ENCODE measurements at places on chromosomes 7 and 10.
A peak's percentile ranks its signal among the peaks of the same experiment; 100 is the strongest.

- DNase-seq = peak; percentile 83
Measured at GRCh38 chr7:25069900-25070443, 55.1 kb downstream of the CYCS start.

GRCh38 chr10:89003344-89003743, 12.7 kb downstream of the FAS start:
- no peak for DNase-seq

DNA sequence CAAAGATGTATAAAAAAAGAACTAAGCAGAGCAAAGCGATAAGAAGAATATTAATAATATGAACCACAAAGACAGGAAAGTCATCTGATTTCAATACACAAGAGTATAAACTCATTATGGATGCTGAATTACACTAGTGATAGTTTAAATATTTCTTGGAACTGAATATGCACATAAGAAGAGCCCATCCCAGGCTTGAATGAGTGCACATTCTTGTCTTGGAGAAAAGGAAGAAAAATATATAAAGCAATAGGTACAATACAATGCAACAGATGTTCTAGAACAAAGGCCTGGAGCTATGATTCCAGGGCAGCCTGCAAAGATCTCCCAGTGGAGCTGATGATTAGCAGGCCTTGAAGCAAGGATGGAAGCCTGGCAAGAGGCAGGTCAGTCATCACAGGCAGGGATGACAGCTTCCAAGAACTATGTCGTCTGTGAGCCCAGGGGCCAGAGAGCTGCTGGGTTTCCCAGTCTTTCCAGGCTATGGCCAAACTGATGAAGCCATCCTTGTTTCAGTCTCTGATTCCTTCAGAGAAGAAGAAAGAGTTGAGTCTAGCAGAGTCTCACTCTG, 277.6 kb downstream of the KCNMA1 start:
- no peak for DNase-seq

GRCh38 chr10:24645784-24646183, 77.9 kb downstream of the ARHGAP21 start:
- no peak for DNase-seq

DNA sequence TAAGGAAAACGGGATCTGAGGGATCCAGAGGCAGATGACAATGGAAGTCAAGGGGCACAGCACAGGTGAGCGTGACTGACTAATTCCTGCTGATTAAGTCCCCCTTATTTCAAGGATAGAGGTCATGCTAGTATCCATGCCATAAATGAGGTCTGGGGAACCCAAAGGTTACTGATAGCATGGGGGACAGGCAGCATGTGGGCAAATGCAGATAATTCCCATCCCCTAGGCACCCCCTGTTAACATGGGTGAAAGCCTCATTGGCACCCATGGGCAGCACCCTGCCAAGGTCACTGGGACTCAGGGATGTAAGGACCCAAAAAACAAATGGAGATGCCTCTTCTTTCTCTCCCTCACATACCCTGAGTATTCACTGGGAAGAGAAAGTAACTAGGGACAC, 139.7 kb downstream of the WDR11 start:
- DNase-seq = no peak

DNA sequence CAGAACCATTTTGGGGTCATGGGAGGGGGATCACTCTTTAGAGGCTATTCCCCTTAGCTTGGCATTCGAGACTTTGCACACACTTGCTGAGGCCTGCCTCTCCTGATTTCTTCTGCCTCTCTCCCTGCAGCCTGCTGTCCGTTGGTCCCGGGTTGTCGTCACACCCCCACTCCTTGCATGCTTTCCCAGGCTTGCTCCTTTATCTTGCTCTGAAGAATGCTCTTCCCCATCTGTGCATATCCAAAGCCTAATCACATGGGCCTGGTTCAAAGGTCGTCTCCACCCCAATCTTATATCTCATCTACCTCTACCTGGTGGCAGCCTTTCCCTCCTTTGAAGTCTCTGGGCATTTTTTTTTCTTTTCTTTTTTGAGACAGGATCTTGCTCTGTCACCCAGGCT, 24.3 kb upstream of the EMX2 start:
- DNase-seq = peak; percentile 37

DNA sequence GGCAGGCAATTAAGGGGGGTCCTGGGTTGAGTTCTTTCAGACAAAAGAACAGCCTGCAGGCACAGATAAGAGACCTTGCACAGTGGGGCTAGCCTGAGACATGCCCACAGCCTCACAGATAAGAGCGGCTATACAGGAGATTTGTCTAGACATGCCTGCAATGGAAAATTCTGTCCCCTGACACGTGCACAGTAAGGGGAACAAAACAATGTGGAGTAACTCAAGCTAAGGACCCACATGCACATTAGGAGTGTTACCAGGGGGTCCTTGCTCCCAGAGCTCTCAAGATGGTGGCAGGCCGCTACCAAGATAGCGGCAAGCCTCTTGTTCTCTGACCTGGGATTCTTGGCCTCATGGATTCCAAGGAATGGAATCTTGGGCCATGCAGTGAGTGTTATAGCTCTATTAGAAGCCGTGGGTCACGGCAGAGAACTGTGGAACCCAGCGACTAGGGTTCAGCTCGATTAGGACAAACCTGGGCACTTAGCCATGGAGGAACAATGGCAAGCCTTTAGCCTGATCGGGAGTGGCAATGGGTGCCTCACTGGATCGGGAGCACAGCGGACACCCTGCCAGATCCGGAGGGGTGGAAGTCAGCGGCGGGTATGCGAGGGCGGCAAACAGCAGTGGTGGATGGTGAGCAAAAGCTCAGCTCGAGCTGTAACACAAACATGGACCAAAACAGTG, 196.9 kb downstream of the CCSER2 start:
- DNase-seq = no peak

- no peak for DNase-seq
Measured at GRCh38 chr10:98488669-98489430, 42.1 kb upstream of the HPS1 start.
